ENCODE measurements at places on chromosomes 2 and 18.

DNA sequence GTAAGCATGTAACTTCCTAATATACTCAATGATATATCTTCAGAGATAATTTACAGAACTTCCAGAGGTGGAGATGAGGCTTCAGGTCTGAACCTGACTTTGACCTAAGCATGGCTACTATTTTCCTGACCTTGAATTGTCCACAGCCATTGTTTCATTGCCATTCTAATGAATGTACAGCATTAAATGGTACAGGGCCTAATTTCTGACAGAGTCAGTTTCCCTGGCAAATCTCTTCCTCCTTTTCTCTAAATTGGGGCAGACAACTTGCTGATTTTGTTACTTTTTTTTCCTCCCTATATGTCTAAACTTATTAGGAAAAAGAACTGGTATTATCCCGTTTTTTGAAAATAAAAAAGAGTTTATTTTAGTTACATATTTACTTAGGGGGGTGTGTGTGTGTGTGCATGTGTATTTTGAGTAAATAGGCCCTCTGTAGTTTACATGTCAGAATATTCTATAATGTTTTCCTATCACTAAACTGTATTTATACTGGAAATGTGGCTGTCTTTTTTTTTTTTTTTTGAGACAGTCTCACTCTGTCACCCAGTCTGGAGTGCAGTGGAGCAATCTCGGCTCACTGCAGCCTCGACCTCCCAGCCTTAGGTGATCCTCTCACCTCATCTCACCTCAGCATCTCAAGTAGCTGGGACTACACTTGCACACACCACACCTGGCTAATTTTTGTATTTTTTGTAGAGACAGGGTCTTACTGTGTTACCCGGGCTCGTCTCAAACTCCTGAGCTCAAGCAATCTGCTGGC, 43.3 kb upstream of the SCN9A start:
- DNase-seq = no peak

DNA sequence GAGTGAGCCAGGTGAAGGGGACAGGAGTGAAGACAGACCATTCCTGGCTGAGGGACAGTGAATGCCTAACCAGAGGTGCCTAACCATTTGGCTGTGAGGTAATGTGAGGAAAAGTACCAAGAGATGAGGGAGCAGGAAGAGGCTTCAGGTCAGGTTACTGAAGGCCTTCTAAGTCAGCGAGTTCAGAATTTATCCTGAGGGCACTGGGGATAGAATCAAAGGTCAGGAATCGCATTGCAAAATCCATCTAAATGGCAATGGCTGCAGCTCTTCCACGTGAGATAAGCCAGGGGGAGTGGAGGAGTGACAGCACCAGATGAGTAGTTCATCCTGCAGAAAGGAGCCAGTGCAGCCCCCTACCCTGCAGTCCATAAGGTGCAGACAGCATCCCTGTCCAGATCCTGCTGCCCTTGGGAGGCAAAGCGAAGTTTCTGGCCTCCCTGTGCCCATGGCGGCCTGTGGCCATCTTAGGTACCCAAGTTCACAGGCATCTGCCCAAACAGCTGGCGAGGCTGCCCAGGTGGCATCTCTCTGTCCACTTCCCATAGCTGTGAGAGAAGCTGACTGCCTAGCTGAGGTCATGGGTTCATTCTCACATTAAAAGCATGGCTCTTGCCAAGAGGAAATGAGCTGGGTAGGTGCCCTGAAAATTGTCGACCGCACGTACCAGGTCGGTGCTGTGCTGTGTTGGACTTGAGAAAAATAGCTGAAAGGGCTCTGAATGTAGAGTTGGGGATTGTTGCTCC, 49.5 kb downstream of the CYP27C1 start:
- DNase-seq = no peak

- no peak for DNase-seq
Measured at GRCh38 chr2:147501968-147502367, 342.9 kb upstream of the ACVR2A start.

GRCh38 chr2:214558341-214558740, 147.5 kb downstream of the VWC2L start:
- DNase-seq = no peak

DNA sequence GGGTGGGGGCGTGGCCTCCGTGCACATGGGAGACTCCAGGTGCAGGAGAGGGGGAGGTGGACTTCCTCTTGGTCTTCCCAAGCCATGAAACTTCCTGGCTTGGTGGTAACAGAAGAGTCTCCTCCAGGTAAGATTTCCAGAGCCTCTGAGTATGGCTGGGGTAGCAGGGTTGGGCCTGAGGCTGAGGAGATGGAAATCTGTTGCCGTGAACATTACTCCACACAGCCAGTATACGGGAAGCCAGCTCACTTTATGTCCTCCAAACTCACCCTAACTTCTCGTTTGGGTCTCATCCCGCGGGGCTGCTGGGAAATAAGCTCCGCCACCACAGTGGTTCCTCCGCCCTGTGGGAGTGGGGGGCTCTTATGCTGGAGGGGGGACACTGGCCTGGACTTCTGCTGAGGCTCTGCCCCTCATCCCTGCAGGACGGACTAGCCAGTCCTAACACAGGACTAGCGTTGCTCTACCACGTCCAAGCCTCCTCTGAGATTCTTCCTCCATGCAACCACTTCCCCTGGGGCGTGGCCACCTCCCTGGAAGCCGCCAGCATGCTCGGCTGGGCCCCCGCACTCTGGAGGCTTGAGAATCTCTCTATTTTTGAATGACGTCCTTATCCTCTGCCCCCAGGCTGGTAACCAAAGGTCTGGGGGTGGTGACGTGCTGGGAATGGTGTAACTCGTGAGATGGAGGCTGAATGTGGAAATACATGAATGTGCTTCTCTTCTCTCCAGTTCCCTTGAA, 777 bp upstream of the RAB17 start:
- no peak for DNase-seq

- DNase-seq = no peak
Measured at GRCh38 chr2:17718689-17719088, 34.9 kb downstream of the SMC6 start.

DNA sequence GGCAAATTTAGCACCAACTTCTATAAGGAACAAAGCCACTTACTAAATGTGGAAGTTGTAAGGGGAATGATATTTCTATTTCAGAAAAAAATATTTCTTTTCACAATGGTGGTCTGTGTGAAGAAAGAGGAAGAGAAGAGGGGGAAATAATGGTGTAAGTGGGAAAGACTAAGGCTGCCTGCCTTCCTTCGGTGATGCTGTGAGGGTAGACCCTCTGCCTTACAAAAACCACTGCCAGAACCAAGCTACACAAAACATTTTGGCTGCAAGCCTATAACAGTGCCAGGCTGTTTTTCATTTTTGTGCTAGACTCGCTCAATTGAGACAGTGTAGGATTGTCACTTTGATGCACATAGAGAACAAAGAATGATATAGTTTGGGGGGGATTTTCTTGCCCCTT, 286.6 kb downstream of the ZEB2 start:
- no peak for DNase-seq

DNA sequence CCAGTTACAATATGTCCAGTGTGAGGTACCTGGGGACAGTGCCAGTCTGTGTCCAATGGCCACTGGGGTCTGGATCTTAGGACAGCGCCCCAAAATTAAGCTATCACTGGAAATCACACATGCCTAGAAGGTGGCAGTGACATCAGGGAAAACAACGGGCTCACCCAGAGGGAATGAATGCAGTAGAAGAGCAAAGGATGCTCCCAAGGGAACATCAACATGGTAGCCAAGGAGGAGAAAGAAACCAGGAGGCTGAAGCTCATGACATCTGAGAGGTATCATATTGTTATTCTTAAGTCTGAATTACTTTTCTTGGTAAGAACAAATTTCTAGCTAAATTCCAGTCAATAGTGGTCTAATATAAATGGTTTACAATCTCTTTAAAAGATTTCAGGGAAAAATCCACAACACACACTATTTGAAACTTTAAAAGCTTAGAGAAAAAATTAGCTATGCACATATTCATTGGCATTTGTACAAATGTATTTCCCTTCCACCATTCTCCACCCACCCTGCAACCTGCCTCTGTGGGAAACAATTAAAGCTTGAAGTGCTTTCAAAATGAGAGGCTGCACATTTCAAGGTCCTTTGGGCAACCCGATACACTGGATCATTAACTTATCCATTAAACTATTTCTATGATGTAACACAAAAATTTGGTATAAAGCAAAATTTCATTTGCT, 55.5 kb downstream of the SIGLEC15 start:
- no peak for DNase-seq

DNA sequence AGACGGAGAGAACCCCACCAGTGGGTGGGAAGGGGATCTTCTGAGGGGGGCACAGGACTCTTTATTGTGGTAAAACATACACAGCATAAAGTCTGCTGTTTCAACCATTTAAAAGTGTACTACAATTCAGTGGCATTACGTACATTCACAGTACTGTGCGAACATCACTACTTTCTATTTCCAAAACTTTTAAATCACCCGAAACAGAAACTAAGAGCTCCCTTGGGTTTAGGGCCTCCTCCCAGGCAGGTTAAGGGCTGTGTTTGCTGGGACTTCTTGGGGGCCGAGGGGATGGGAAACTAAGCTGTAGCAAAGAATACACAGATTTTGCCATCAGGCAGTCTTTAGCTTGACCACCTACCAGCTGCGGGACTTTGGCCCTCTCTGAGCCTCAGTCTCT, 242.0 kb downstream of the HAUS1 start:
- no peak for DNase-seq

- DNase-seq = no peak
Measured at GRCh38 chr2:15935675-15936074, 4.7 kb upstream of the MYCN start.

- no peak for DNase-seq
Measured at GRCh38 chr18:41126541-41127235, 828.3 kb upstream of the PIK3C3 start.

GRCh38 chr18:31977270-31977872, 34.4 kb upstream of the TRAPPC8 start:
- DNase-seq = no peak

GRCh38 chr2:126616606-126617069, 39.3 kb upstream of the GYPC start:
- DNase-seq = no peak

DNA sequence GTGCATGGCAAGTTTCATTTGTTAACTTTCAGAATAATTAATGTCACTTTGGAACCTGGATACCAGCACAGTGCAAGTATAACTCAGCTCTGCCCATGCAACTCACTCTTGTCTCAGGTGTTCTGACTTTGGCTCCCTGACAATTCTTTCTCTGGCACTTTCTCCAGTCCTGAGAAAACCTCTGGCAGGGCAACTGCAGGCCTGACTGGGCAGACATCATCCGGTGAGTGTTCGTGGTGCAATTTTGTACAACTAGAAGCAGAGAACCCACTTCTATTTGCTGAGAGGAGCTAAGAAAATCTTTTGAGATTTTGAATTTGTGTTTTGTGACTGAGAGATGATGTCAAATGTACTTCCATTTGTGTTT, 143.0 kb downstream of the AQP4 start:
- DNase-seq = no peak

- DNase-seq = no peak
Measured at GRCh38 chr2:223846515-223846914, 9.1 kb upstream of the AP1S3 start.

DNA sequence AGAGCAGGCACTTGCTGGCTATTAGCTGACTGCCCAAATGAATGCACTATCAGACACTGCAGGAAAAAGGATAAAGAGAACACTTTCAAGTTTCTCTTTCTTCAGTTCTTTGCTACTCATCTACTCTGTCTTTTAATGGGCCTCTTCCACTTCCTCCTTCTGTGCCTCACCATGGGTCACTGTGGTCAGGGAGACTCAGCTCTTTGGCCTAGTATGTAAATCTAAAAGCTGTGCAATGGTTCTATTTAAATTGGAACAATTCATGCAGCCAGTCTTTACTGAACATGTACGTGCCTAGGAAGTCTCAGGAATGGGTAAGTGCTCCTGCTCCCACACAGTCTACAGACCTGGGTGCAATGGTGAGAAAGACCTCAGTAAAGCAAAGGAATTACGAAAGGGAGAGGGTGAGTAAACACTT, 79.1 kb upstream of the DNMT3A start:
- no peak for DNase-seq

DNA sequence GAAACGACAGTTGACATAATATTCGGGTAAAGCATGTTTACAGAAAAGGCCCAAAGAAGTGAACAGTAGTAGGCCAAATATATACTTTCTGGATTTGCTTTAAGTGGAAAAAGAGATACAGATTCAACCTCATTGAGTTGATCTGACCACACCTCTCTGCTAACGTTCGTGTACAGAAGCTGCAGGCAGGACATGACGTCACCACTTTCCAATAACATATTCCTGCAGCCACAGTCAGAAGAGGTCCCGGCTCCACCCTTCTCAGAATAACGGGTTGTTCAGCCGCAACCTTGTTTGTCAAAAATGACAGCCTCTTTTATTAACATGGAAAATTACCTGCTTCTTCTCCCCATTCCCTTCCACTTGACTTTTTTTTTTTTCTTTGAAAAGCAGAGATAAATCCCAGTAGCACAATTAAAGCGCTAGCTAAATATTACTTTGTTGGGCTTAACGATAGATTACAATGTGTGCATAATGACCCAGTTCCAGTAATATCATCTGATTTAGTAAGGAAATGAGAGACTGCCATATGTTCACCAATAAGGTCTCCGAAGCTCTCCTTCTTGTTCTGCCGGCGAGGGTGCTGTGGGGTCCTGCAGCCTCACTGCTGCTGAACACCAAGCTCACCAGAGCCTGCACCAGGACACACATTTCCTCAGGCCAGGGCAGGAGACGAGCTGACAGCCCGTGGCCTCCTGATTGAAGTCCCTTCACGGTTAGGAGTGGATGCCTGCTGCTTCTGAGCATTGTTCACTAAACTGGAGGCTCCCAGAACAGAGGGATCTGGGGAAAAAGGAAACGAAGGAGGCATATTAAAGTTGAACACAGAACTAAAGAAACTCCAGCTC, 451.0 kb upstream of the SALL3 start:
- no peak for DNase-seq

DNA sequence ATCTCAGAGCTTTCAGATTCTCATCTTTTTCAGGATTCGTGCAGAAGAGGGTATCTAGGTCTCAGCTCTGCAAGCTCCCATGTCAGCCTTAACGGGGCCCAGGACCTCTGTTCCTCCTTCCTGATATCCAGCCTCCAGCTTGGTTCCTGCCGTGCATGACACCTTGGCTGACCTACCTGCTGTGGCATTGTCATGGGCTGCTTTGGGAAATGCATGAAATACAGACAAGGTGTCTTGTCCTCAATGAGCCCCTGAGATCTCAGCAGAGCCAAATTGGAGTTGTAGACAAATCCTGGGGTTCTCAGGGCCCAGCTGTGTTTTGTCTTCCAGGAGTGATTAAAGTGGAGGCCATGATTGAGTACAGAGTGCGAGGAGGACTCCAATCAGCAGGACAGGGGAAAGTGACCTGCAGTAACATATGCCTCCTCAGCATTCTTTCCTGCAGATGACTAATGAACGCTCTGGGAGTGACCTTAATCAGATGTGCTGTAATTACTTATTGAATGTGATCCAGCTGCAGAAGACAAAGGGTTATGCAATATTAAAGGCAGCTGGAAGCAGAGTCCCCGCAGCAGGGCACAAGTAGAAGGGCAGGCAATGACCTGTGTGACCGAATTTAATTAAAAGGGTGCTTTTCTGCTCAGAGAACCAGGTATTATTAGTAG, 141.1 kb downstream of the CCBE1 start:
- peak; percentile 38 for DNase-seq

GRCh38 chr18:28736951-28737350, 560.0 kb upstream of the CDH2 start:
- no peak for DNase-seq

Data from lung (tissue), 17 donors.